Activated CD4-positive, alpha-beta T cell treated with anti-CD3 and anti-CD28 coated beads, Interleukin-2, amount 50 U/mL, for 48 hours (primary cell): ENCODE measurements at places on chromosomes 12 and 14.

- no peak for DNase-seq
These were observed 16.6 kb downstream of the HIP1R start for GRCh38 chr12:122851820-122852219.

DNA sequence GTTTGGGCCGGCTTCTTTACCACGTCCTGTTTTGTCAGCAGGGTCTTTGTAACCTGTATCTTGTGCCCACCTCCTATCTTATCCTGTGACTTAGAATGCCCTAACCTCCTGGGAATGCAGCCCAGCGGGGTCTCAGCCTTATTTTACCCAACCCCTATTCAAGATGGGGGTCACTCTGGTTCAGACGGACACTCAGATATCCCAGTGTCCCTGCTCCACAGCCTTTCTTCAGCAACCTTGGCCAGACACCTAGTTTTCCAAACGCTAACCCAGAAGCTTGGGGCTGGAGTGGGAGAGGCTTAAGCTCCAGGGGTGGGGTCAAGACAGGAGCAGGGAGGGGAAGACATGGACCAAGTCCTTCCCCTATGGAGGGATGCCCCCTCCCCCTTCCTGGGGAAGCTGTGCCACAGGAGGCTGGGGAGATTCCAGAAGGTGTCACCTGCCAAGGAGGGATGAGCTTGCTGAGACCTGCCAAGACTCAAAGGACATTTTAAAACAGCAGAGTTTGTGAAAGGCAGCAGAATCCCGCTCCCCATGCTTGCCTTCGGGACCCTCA lies 62.2 kb downstream of the RIN3 start:
- no peak for DNase-seq

GRCh38 chr14:76228138-76228537 lies 76.4 kb downstream of the GPATCH2L start:
- DNase-seq, result no peak

- DNase-seq, result no peak
These were observed 26.8 kb upstream of the BDKRB2 start for GRCh38 chr14:96177766-96178375.

GRCh38 chr14:58315606-58316005 lies 17.3 kb downstream of the ARID4A start:
- no peak for DNase-seq

DNA sequence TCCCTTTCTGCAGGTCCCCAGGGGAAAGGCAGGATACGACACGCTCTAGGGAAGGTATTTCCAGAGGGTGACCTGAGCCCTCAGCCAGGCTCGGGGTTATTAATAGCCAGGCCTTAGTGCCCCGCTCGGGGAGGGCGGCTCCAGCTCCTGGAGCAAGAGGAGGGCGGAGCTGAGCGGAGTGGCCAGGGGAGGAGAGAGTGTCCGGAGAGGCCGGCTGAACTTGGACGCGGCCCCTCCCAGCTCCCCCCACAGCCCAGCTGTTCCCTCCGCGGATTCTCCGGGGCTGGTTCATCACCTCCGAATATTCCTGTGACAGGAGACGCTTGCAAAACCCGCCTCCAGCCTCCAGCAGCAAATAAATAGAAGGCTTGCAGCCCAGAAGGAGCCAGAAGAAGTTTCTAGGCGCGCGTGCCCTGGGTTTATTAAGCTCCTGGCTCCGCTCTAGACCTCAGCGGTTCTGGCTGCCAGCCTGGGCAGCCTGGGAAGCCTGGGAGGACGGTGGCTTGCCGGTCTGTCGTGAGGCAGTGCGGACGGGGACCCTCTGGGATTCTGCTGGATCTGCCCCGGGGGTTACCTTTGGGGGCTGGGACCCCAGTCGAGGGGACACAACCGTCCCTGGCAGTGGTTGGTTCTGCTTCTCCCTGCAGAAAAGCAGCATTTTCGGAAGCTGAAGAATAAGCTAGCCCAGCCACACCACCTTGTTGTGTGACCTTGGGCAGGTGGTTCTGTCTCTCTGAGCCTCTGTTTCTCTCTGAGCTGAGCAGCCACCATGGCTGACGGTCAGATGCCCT lies at the start of gene HSPB8:
HSPB8 (plus strand) TSS at position 388 of the 791 bp plus-strand sequence; CDS start at position 770, 382 bp downstream.
- DNase-seq, result no peak

DNA sequence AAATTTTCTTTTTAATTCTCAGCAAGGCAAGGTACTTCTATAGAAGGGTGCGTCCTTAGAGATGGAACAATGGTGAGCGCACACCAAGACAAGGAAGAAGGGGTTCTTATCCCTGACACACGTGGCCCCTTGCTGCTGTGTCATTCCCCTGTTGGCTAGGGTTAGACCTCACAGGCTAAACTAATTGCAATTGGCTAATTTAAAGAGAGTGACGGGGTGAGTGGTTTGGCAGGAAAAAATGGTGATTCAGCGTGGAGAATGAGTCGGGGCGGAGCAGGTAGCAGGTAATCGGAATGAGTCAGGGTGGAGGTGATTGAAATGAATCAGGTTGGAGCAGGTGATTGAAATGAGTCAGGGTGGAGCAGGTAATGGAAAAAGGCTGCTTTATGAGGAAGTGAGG lies 36.3 kb upstream of the HECTD1 start:
- peak; percentile 43 for DNase-seq

DNA sequence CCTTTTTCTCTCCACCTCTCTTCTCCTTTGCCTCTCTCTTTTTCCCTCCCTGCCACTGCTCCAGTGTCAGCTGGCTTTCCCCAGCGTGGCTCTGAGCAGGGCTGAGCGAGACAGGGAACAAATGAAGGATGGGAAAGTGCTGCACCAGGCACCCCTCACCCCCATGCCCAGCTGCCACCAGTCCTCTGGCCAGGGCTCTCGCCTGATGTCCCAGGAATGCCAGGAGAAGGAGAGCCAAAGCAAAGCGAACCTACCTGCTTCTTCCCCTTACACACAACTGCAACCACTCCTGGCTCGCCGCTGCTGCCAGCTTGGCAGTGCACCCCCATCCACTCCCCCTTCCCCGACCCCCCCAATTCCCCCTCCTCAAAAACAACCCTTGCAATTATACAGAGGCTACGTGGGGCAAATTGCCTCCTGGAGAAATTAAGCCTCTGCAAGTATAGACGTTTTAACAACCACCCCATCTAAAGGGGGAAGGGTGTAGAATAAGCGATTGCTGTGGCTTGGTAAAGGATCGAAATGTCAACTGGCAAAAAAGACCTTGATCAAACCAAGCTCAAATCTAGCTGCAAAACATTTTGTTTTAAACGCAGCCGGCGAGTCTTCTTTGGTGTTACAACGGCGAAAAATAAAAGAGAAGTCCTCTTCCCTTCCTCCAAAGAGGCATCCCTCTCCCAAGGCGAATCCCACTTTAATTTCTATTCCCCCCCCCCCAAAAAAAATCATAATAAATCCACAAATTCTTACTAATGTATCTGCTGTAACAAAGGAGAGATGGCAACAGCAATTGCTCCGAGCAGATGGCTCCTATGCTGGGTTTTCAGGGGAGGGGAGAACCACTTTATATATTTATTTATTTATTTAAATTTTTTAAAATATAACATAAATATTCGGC lies 2.9 kb downstream of the BCL11B start:
- DNase-seq, result peak; percentile 29

DNA sequence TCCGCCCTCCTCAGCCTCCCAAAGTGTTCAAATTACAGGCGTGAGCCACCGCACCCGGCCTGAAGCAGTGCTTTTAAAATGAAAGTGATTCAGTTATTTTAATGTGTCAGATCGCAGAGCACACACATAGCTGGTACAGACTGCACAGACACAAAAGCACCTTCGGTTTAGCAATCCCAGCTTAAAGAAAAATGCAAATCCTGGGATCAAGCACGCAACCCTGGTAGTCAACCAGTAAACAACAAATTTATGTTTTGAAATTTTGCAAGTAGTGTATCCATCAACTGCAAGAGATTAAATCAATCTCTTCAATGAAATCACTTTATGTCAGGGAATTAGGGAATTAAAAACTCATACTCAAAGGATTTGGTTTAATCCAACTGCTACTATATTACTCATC lies 28.4 kb downstream of the SLC38A1 start:
- no peak for DNase-seq

DNA sequence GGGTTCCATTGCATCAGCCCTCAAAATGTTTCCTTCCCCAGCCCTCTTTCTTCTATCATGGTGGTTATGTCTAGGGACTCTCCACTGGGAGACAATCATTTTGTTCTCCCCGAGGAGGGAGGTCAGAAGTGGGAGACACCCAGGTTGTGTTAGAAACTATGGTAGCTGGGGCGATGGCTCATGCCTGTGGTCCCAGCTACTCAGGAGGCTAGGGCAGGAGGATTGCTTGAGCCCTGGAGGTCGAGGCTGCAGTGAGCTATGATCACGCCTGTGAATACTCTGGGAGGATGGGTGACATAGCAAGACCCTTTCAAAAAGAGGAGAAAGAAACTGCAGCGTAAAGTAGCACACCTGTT lies 13.0 kb upstream of the LRRC23 start:
- DNase-seq, result peak; percentile 38

- DNase-seq, result no peak
These were observed 8.2 kb upstream of the RESF1 start for GRCh38 chr12:31951008-31951407.

DNA sequence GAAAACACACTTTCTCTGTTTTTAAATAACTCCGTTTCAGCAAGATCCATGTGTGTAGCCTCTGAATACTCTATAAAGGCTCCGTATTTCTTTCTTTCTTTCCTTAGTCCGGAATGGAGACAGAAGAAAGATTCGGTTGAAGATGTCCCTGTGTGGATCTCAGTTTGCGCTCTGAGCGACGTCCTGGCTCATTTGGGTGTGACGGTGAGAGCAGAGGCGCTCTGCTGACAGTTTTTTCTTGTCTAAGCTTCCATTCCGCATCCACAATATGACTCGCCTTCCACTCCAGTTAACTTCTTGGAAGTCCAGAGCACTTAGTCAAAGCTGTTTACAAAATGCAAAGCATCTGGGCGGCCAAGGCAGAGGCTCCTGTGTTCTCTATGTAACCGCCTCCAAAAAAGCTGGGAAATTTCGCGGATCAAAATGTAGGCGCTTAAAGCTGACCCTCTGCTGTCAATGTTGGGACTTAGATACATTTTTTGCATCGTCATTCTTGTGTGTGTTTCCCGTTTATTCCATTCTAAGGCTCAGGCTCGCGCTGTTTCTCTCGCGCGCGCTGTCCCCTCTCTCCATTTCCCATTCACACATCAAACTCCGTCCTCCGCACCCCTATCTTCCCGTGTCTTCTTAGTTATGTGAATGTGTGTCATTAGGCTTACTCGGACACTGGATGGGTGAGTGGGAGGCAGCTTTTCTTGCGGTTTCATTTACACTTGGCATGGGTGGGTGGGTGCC lies 880 bp upstream of the FLRT2 start:
- DNase-seq, result no peak

- no peak for DNase-seq
These were observed 71.9 kb downstream of the BCL11B start for GRCh38 chr14:99199846-99200653.

DNA sequence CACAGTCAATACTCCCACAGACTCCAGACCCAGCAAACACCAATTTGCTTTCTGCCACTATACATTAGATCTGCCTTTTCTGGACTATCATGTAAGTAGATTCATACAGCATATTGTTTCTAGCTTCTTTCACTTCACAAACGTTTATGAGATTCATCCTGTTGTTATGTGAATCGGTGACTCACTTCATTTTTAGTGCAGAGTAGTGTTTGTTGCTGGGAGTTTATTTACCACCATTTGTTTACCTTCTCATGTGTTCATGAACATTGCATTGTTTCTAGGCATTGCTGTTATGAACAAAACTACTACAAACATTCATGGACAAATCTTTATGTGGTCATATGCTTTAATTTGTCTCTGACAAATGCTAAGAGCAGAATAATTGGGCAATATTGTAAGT lies 807.8 kb upstream of the TMEM132C start:
- no peak for DNase-seq

DNA sequence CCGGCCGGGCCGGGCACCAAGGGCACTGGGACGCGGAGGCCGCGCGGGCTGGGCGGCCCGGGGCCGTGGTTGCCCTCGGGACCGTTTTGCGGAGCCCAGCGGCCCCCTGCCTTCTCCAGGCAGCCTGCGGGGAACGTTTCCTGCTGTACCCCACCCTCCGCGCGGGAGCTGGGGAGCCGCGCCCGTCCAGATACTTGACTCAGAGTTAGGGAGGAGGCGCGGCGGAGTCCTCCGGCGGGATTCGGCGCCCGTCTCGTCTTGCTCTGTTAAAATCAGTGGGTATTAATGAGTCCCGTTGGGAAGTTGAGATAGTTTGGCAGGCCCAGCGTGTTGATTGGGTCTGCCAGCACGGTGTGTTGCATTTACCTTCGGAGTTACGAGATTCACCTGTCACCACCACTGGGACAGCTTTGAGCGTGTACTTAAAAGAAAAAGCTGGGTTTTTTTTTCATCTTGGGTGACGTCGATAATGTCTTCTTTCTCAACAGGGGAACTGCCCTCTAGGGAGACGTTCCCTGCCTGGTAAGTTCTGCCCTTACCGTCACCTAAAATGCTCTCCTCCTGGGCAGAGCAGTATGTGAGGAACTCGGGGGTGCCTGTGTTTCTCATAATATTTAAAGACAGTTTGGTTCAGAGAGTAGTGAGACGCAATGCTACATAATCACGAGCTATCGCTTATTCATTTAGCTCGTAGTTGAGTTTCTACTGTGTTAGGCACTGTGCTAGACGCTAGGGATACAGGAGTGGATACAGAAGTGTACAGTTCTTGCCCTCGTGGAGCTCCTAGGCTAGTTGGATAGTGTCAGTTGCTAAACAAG lies 596 bp downstream of the DLST start:
- DNase-seq, result peak; percentile 59

DNA sequence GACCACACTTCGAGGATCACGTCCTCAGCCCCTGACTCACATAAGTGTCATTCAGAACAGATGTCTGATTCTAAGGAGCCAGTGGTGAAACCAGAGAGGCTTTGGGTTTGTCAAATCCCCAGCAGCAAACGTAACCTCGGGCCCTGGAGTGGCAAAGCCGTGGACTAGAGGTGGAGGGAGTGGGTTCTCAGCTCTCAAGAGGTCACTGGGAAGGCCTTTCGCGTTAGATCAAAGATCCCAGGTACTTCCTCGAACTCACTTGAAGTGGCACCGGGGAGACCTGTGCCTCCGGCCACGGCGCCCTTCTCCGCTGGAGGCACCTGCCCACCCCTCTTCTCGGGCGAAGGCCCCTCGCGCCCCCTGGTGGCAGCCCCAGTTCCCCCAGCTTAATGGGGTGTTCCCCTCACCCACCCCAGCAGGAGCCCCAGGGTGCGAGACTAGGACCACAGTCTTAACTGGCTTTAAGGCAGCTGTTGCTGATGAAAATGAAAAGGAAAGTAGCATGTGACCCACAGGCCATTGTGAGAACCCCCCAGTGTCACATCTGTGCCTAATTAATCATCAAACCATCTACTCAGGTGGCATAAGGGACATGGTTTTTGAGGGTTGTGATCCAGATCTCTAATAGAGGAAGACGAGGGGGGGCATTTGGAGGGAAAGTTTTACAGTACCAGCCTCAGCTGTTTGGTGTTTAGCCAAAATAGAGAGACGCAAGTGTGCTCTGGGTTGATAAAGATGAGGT lies 672 bp upstream of the ESR2 start:
- DNase-seq, result peak; percentile 92

DNA sequence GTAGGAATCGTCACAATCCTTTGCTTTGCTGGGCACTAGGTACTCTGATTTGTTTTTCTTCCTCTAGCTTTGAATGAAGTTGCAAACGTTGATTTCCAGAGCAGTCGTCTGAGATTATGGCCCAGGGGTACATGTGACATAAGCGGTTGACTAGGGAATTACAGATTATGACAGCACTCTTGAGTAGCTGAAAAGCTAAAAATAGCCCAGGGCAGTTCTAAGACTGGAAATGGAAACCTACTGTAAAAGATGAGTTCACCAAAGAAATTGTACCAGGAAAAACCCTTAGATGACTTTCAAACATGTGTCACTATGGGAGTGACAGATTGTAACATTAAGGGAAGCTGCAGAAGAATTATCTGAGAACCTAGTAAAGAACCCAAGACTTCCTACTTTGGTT lies 108.5 kb downstream of the ANO6 start:
- no peak for DNase-seq
